ENCODE measurements at places on chromosomes 12 and 14.

- DNase-seq, result no peak
Measured at GRCh38 chr12:127125607-127126259, 1141.2 kb upstream of the TMEM132C start.

- DNase-seq, result no peak
Measured at GRCh38 chr12:51321882-51322281, 2.1 kb downstream of the BIN2 start.

GRCh38 chr12:49923035-49923644 is 19.4 kb upstream of the FAIM2 start:
- no peak for DNase-seq

- DNase-seq, result no peak
Measured at GRCh38 chr12:69252033-69252432, 12.7 kb downstream of the CPSF6 start.

DNA sequence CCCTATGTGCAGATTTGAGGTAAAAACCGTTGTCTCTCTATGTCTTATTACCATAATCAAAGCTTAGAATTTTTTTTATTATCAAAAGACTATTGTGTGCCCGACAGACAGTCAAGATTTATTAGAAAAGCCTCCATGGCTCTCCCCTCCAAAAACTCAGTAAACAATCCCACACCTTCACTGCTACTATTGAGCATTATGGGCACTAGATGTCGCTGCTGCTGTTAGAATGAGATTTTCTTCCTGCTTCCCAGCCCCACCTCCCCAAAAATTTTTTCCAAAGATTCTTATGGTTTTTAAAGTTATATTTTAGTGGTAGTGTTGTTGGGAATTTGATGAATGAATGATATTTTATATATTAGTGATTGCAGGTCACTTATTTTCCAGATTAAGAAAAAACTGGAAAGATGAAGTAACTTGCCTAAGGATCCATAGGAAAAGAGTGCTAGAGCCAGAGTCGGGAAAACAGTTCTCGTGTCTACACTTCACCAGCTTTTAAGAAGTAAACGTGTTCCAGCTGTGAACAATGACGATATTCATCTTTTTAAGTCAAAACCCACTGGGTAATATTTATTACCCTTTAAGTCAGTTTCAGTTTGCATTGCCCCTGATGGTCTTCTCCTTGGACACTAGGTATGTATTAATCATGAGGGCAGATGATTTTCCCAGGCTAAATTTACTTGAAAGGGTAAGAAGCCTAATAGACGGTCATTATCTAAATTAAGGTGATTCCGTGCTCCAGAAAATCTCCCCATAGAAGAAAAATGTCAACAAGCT is 12.2 kb upstream of the FOXG1 start:
- DNase-seq, result peak; percentile 36

DNA sequence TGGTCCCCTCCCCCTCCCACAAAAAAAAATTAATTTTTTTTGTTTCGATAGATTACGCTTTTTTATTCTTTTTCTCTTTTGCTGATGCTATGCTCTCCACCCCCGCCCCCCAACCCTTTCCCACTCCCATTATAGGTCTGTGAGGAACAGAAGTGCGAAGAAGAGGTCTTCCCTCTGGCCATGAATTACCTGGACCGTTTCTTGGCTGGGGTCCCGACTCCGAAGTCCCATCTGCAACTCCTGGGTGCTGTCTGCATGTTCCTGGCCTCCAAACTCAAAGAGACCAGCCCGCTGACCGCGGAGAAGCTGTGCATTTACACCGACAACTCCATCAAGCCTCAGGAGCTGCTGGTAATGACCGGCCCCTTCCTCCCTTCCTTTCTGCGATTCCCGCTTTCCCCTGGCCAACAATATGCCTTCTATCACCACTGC is 2.3 kb downstream of the CCND2 start:
- DNase-seq, result no peak

GRCh38 chr12:28068467-28068866 is 95.9 kb upstream of the PTHLH start:
- no peak for DNase-seq

GRCh38 chr14:61152851-61153364 is 128.2 kb downstream of the TMEM30B start:
- DNase-seq, result no peak

All from endothelial cell of umbilical vein (primary cell).